ENCODE measurements at places on chromosomes 16 and 17.
A peak's percentile ranks its signal among the peaks of the same experiment; 100 is the strongest.

DNA sequence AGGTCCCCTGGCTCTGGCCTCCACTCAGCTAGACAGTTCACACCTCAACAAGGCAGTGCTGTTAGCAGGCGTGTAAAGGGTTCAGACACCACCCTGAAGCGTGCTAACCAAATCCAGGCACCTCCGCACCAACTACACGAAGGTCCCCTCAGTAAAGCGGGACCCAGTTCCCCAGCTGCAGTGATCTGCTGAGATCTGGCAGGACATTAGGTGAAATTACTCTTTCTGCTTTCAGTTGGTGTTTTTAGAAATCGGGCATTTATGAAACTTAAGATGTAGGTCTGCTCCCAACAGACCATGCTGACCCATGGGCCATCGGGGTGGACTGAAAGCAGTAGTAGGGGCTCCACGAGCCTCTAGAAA lies 27.1 kb downstream of the FBXO31 start:
- DNase-seq = no peak

DNA sequence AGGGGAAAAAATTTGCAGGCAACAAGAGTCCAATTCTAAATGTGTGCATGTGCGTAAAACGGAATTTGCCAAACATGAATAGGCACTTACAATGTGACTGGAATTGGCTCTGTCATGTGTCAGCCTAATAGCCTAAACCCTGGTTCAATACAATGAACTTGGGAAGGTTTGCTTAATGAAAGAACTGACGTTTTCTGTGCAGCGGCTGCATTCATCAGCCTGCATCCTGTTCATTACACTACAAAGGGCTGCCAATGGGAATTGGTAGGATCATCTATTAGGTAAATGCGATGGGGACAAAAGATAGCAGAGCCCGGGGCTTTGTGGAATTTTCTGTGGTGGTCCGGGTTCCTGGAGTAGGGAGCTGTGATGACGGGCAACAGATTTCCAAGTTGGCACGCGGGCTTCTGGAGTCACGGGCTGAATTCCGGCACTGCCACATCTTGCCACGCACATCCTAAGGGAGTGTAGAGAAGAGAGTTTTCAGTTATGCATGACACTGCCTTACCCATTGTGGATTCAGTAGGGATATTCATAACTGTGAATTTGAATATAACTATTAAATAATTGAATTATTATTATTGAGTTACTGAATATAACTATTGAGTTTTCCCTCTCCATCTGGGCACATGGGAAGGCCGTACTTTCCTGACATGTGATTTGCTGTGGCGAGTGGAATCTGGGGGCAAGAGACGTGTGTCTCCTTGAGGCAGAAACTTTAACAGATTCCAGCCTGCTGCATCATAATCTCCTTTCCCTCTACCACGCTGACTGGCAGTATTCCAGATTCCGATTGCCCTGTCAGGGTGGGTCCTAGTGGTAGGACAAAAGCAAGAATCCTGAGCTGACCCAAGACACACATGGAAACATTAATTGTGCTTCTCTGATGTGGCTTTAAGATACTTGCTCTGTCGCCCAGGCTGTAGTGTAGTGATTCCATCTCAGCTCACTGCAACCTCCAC lies 565.6 kb downstream of the WWOX start:
- no peak for DNase-seq

DNA sequence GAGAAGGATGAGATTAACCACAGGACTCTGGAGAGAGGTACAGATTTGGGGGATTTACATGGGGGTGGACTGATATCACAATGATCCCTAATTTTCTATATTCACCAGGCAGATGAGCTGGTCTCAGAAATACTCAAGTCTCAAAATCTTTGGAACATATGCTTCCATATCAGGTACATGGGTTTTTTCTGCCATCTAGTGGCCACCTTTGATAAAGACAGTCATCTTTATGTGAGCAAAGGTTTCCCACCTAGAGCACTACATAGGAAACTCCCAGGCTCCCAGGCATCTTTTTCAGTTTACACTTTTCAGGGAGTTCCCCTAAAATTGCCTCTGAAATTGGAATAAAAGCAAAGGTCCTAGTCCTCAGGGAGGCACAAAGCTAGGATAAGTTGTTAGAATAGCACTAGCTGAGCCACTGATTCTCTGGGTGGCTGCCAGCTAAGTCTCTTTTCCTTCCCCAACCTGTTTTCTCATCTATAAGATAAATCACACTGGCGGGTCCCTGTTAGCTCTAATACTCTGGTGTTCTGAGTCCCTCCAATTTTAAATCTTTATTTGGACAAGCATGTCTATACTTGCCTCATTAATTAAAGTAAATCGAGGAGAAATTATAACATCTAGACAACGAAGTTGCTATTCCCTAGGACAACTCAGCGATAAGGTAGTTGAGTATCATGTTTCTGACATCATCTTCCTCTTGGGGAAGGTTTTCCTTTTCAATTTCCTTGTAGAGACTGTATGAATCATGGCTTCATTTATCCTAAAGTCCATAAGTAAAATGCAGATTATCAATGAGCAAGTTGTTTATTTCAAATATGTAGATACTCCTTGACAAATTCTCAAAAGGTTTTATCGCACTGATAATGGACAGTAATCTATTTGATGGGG lies 19.0 kb upstream of the MON1B start:
- peak; percentile 21 for DNase-seq

GRCh38 chr17:35299135-35299534 lies 56.3 kb downstream of the SLFN5 start:
- no peak for DNase-seq

DNA sequence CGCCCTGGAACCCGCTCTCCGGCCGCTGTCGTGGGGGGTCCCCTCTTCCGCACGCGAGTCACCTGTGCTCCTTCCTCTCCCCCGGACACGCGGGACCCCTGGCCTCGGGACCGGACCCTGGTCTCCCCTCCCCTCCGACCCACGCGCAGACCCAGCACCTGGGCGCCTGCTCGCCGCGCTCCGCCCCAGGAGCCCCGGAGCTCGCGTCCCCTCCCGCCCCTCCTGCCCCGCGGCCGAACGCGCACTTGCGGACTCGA lies 762 bp downstream of the RAB40B start:
- no peak for DNase-seq

GRCh38 chr17:41103896-41104295 lies 1.3 kb upstream of the KRTAP4-9 start:
- DNase-seq = no peak

DNA sequence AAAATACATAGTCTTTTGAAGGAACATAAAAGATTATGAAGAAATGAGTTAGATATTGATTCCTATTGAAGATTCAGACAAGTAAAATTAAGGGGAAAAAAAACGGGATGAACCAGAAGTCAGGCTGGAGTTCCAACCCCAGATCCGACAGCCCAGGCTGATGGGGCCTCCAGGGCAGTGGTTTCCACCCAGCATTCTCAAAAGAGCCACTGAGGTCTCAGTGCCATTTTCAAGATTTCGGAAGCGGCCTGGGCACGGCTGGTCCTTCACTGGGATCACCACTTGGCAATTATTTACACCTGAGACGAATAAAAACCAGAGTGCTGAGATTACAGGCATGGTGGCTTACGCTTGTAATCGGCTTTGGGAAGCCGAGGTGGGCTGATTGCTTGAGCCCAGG lies 9.5 kb downstream of the STH start:
- DNase-seq = no peak

GRCh38 chr17:35752471-35752870 lies 568 bp downstream of the GAS2L2 start:
- no peak for DNase-seq

GRCh38 chr16:81717662-81718189 lies 61.4 kb upstream of the PLCG2 start:
- no peak for DNase-seq

DNA sequence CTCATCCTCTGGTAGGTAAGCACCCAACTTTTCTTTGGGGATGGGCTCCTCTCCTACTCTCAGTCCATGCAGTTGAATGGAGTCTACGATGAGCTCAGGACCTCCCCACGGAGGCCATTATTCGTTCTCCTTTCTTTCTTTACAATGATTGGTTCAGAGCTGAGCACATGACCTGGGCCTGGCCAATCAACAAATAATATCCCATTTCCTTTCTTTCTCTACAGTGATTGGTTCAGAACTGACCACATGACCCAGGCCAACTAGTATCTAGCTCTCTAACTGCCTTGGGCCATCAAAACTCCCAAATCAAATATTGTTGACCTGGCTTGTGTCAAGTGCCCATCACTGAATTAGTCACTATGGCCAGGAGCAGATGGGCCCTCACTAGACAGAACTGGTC lies 129.2 kb downstream of the USP31 start:
- no peak for DNase-seq

DNA sequence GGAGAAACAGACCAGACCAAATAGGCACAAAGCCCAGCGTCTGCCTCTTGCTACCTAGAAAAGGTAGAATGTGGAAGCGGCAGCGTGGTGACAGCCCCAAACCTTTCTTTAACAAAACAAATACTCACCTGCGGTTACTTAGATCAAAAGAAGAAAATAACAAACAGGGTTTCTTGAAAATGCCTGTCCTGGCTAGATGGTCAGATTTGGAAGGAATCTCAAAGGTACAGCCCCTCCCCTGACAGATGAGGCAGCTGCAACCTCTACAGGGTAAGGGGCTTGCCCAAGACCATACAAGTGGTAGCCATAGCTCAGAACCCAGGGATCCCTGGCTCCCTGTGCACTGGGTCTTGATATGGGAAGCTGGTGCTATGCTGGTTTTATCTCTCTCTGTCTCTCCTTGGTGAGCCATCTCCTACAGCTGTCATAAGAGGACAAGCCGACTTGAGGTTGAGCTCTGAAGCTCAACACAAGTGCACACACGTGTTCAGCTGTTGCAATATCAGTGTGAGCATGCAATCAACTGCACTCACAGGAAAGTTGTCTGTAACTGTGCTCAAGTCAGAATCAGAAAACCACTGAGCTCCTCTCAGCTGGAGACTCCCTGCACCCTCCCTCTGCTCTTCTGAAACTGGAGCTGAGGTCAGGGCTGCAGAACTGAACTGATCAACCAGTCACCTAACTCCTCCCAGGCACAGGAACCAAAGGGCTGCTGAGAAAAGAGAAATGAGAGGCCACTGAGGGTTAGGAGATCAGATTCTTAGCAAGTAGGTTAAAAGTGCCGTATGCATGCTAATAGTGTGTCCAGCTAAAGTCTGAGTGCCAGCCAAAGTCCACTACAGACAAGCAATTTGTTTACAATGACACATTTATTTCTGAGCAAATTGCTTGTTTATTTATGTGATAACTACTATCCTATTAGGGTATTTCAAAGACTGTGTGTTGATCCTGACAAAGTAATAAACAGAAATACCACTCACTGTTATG lies 6.1 kb upstream of the RNF157 start:
- peak; percentile 98 for DNase-seq

Measured in GM12864 (cell line).